LoVo (cell line): ENCODE measurements at places on chromosomes 7 and 10.

DNA sequence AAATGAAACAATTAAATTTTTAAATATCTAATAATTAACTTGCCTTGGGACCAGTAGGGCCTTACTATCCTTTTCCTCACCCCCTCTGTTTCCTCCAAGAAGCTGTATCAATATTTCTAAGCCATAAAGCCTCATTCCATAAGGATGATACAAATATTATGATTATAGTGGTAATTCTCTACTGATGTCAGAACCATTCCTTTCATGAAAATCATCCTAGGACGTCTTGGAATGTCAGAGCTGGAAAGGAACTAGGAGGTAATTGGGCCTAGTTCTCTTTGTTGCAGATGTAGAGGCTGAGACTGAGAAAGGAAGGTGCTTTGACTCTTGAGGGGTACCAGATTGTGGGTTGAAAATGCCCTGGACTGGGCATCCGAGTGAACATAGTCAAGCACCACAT is 766.7 kb upstream of the GHITM start:
- DNase-seq: no peak

- no peak for DNase-seq
These were observed 266.6 kb downstream of the POLR1F start for GRCh38 chr7:19442016-19442785.

- no peak for DNase-seq
These were observed 3.2 kb upstream of the LYZL1 start for GRCh38 chr10:29285624-29286051.

- no peak for DNase-seq
These were observed 127.6 kb upstream of the CALN1 start for GRCh38 chr7:72539702-72540101.

GRCh38 chr7:36305648-36306047 is 84.0 kb upstream of the ANLN start:
- DNase-seq: no peak

DNA sequence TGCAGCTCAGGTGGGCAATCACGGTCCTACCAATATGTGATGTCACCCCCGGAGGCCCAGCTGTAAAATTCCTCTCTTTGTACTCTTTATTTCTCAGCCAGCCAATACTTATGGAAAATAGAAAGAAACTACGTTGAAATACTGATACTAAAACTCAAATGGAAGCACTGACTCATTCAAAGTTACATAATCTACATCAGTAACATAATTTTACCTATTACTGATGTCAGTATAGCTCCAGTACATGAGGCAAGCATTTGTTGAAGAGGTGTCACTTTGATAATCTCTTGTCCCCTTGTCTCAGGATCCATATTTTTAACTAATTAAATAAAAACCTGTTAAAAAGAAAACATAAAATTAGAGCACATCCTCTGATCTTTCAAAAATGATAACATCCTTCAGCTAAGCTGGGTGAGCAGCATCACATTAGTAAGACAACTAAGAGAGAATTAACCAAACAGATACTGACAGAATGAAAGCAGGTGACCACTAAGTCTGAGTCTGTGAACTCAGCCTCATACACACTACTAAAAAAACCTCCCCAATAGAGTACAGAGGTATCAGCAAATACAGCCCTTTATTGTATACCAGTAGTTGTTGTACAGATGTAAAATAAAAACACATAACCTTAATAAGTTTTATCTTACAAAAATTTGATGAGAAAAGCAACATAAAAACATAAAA is 17.6 kb downstream of the SLC25A40 start:
- DNase-seq: no peak

GRCh38 chr7:151671514-151671913 is 151.8 kb upstream of the RHEB start:
- DNase-seq: no peak

- DNase-seq: no peak
These were observed 25.5 kb downstream of the FGFBP3 start for GRCh38 chr10:91883549-91884444.

DNA sequence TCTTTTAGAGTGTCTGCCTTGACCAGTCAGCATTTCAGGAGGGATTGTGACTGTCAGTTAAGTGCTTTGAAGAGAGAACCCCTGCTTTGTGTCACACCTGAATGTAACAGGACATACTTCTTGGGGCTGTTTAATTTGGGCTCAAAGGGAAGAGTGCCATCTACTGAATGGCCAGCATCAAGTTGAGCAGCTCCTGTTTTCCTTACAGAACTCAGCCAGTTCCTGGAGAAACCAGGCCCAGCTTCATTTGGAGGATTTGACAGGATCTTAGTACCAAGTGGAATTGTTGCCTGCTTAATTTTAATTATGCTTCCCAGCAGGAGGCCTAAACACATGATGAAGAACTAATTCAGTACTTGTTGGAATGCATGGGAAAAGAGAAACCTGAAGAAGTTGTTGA is 8.3 kb downstream of the ADD3 start:
- DNase-seq: no peak

GRCh38 chr10:124665980-124666379 is 78.2 kb downstream of the FAM53B start:
- peak; percentile 51 for DNase-seq

- DNase-seq: no peak
These were observed 16.6 kb downstream of the ZNF777 start for GRCh38 chr7:149444287-149444686.

- no peak for DNase-seq
These were observed 3.6 kb downstream of the SEC23IP start for GRCh38 chr10:119896061-119896655.

DNA sequence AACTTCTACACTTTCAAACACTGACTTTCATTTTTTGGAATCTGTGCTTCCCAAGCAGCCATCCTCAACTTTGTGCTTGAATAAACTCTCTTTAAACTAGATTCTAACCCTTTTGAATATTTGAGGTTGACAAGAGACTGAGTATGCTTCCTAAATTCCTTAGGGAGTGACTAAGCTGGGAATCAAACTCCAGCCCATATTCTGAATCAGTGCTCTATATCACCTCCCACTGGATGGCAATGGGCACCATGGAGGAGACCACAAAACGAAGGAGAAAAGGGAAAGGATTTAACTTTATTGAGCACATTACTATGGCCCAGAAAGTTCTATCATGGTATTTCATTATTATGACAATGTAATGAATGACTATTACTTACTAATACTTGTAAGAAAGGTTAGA is 17.2 kb upstream of the SLC26A4 start:
- DNase-seq: no peak

- DNase-seq: no peak
These were observed 8.5 kb upstream of the ANKRD61 start for GRCh38 chr7:6022707-6023106.

DNA sequence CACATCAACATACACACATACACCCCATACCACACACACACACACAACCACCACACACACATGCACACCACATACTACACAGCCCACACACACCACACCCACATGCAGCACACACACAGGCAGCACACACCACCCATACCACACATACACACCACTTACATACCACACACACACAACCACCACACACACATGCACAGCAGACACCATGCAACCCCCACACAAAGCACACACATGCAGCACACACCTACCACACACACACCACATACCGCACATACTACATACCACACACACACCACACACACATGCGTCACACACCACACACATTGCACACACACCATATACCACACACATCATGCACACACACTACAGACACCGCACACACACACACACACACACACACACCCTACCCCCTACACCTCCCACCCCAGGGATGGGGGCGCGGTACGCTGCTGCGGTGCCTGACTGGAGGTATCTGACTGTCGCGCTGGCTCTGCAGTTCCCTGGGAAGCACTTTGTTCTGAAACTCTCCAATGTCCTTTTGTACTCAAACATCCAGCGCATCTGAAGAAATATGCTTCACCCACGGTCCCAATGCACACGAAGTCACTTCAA is 5.4 kb upstream of the TRPV6 start:
- no peak for DNase-seq

- no peak for DNase-seq
These were observed 334.2 kb downstream of the ABCA13 start for GRCh38 chr7:48505466-48505865.

GRCh38 chr7:141451232-141451631 is 100.0 kb upstream of the AGK start:
- DNase-seq: no peak
